Astrocyte of the hippocampus (primary cell): ENCODE measurements at places on chromosomes 12 and 14.
A peak's percentile ranks its signal among the peaks of the same experiment; 100 is the strongest.

DNA sequence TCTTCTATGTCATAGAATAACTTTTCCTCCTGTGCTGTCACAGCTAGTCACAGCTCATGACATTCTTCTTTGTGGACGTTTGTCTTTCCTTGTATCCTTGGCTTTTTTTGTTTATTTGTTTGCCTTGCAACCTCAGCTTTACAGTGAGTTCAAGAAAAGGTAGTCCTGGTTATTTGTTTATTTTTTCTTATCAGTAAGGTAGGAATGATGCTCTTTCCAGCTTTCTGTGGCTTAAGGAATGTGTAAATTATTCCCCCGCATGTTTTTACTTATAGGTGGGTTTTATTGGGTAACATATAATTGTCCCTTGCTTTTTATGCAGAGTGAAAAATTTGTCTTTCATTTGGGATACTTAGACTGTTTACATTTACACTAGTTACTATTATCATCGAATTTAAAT, 1673.6 kb upstream of the FLRT2 start:
- no peak for DNase-seq

DNA sequence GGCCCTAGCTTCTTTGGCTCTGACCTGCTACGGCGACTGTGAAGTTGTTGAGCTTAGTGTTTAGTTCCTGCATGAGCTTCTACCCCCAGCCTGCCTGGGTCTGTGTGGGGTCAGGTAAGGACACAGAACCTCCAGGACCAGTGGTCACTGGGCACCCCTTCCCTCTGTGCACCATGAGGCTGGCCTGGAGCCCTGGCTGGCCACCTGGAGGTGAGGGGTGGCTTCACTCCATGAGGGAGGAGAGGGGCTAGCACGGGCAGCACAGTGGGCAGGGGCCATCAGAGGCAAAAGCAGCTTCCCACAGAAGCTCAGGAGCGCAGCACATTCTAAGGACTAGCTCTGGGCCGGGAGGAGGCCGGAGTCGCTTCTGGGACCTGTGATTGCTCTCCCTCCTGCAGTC, 36.7 kb downstream of the CCDC92 start:
- no peak for DNase-seq

DNA sequence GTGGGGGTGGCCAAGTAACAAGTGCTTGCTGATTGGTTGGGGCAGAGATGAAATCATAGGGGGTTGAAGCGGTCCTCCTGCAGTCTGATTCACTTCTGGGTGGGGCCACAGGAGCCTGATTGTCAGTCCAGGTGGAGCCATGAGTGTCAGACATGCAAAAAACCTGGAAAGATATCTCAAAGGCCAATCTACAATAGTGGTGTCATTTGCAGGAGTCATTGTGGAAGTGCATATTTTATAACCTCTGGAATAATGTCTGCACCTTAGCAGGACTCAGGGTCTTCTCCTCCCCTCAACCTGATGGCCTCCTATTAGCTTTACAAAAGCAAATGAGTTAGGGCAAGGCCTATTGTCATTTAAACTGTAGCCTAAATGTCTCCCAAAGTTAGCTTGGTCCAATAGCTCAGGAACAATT, 241.4 kb downstream of the NUAK1 start:
- no peak for DNase-seq

DNA sequence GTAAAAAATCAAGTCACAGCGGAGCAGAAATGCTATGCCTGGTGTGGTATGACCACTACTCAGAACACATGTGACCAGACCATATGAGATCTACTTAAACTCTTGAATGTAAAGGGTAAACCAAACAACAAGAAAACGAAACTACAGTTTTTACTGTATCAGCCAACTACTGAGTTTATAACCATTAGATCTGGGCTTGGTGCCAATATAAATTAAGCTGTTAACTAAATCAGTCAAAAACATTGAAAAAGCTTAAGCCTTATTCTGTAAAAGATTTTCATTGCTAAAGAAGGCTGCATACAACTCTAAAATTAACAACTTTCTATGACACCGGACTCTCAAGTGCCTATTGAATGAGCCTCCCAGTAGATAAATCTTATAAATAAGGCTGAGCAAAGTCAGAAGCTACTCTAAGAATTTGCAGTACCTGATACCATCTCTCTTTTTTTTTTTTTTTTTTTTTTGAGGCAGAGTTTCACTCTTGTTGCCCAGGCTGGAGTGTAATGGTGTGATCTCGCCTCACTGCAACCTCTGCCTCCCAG, 35.4 kb downstream of the SPTLC2 start:
- DNase-seq: peak; percentile 76

DNA sequence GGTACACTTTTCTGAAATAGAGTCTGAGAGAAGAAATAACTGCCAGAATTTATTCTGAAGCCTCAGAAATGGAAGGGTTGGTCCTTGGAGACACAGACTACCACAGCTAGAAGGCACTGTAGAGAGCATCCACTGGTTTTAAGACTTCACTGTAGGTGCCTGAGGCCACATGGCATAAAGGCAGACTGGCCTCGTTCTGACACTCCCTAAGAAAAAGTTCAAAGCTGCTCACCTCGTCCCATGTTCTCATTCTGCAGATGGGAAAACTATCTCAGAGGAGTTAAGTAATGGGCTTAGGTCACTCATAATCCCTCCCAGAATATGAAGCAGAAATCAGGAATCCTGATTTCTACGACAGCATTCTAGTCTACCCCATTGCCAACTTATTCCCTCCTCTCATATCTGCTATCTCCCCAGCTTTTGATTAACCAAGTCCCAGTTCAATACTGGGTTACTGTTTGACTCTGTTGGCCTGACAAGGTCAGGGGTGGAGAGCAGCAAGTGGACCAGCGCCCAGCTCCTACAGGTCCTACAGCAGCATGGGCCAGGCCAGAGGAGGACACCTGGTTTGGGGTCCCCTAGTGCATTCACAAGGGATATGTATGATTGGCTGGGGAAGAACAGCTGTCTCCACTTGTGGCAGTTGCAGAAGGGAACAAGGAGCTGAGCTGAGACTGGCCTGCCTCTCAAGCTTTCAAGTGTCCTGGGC, 3.7 kb downstream of the ITGA5 start:
- DNase-seq: no peak

DNA sequence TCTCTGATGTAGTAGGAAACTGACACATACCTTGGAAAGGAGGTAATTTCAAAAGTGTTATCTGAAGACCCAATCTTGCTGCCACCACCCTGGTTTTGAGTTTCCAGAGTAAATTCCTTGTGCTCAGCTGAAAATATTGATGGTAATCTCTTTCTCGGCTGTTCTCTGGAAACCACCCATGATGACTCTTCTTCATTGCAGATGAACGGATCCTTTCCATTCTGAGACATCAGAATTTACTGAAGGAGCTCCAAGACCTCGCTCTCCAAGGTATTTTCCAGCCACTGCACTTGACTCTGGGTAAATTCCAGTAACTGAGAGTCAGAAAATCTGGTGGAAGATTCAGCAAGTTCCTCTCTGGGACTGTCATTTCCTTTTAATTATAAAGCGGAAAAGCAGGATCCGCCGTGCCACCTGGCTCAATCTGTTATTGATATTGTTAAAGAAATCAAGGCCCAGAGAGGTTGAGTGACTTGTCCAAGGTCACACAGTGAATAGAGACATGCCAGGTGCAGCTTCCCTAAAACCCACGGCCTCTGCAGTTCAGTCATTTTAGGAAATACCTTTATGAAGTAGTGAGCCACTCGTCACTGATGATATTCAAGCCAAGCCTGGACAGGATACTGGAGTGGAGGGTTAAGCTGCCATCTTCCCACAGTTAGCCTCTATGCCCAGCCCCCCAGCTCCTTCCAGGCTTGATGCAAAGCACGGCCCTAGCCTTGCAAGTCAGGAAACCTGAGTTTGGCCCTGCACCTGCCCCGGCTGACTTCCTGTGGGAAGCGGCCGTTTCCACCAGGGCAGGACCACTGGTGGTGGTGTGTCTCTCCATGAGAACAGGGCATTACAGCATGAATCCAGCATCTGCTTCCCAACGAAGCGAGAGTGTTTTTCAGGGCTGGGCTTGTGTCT, 4.7 kb downstream of the CHGA start:
- no peak for DNase-seq

GRCh38 chr12:116241157-116241759, 36.2 kb downstream of the MED13L start:
- no peak for DNase-seq

DNA sequence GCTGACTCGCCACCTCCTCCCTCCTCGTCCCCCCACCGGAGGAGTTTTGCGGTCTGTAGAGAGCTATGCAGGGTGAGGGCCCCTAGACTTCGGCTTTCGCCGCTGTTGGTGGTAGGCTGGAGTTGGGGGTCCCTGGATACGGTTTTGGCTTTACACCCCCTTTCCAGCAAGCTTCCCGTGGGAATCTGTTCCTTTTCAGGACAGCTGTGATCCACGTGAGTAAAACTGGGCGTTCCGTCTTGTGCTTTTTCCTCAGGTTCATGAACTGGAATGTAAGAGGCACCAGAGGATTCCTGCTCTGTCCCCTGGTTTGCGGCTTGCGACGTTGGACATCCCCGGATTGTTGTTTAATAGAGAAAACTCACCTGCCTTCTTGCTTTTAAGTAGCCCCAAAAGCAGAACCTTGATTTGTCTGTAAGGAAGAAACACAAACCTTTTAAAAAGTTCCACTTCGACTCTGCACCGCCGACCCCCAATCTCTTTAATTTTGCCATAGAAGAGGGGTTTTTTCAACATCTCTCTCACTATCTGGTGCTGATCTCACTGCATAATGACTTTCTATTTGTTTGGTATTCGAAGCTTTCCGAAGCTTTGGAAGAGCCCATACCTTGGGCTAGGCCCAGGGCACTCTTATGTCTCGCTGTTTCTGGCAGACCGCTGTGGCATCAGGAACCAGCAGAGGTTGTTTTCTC, 490 bp downstream of the PRORP start:
- peak; percentile 45 for DNase-seq

- DNase-seq: no peak
Measured at GRCh38 chr12:125738211-125738610, 673.0 kb downstream of the AACS start.

GRCh38 chr14:68476212-68477109, 316.4 kb downstream of the ZFP36L1 start:
- peak; percentile 83 for DNase-seq

- DNase-seq: no peak
Measured at GRCh38 chr12:94855853-94856252, 147.6 kb downstream of the NDUFA12 start.

DNA sequence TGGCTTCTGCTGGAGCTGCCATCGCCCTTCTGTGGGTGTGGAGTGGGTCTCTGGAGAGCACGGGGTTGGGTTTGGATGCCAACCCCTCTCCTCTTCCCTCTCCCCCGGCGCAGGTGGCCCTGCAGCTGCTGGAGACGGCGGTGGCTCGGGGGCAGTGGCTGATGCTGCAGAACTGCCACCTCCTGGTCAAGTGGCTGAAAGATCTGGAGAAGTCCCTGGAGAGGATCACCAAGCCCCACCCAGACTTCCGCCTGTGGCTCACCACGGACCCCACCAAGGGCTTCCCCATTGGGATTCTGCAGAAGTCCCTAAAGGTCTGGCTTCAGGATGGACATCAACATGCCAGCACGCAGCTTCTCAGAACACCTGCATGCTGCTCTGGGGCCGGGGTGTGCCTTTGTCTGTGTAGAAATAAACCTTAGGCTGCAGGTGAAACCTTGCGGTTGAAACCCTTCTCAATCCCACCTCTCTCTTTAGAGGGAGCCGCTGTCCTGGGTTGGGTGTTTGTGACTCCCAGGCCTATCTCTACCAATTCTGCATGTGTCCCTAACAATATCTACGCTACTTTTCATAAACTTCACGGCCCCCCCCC, 44.3 kb downstream of the CCDC92 start:
- no peak for DNase-seq

GRCh38 chr12:77559400-77560074, 271.2 kb upstream of the NAV3 start:
- DNase-seq: no peak

DNA sequence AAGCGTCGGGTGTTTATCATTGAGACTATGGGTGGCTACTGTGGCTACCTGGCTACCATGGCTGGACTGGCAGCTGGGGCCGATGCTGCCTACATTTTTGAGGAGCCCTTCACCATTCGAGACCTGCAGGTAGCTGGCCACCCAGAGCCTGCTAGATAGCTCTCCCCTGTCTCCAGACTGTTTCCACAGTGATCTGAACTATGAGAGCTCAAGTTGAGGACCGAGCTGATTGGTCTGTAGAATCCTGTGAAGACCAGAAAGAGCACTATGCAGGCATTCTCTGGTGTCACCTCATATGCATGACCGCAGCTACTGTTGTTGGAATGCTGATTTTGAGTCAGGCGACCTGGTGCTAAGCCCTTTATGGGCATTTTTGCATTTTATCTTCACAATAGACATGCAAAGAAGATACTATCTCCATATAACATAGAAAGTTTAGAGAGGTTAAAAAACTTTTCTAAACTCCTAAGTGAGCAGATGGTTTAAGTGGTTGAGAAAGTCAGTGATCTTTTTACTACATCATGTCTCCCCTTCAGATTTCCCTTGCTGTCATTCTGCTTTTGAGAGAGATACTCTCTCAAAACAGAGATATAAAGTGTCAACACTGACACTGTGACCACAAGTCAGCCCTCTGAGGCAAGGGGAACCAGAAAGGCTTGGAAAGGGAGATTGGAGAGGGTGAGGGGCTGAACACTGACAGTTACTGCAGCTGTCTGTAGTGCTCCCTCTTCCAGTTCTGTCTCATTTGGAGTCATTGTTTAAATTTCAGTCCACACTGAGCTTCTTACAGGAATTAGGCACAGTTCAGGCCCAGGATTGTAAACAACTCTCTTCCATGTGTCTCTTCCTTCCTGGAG, 14.3 kb downstream of the ASB8 start:
- DNase-seq: no peak

DNA sequence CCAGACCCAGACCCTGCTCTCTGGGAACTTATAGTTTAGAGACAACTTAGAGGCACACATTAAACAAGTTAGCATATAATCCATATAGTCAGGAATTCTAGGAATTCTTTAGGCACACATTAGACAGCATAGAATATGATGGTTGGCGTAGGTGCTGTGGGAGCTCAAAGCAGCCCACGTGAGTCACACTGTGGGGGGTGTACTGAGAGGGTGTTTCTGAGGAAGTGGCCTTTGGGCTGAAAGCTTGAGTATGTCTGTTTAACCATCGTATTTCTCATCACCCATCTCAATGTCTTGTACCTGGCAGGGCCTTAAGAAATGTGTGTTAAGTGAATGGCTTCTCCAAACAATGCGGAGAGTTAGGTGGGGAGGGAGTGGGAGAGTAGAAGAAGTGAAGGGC, 67.2 kb downstream of the TMEM30B start:
- DNase-seq: no peak

DNA sequence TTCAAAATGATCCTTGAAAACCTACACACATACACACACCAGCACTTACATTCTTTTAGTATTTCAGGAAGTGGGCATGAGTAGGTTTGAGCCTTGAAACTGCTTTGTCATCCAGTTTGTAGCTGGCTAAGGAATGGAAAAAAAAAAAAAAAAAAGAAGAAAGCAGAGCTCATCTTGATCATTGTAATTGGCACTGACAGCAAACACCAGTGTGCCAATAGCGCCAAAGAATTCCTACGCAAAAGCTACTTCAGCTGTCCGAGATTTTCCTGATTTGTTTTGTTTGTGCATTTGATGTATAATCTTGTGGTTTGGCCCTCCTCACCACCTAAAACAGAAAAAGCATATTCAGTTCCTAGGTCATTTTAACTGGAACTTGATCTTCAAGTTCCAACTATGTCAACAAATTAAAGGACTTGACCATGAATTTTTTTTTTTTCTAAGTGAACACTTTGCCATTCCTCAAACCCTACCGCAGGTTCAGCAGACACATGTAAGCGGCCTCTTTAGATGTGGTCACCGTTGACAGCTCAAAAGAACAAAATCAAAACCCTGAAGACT, 57.3 kb downstream of the FLRT2 start:
- DNase-seq: peak; percentile 78
